Stimulated activated CD4-positive, alpha-beta T cell treated with anti-CD3 and anti-CD28 coated beads, Interleukin-12 subunit alpha, Interleukin-12 subunit beta, amount 100 ng/mL, for 24 hours (primary cell): ENCODE measurements at places on chromosomes 6 and 20.

GRCh38 chr6:125886914-125887313 lies 69.7 kb upstream of the HINT3 start:
- no peak for DNase-seq

DNA sequence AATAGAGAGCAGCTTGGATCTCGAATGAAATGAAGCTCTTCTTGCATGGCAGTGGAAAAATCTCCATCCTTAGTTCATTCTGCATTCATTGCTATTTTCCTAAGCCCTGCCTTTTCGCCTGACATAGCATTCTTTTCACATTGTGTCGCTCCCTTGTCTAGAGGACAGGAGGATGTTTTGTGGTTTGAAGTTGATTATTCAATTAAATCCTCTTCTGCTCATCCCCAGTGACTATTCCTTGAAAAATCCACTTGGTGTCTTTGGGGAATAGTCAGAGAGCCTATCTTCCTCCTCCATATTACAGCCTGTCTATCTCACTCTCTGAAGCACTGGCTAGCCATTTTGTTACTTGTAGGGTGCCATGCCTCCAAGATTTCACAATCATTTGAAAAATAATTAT lies 161.2 kb downstream of the KLHL32 start:
- DNase-seq: no peak

DNA sequence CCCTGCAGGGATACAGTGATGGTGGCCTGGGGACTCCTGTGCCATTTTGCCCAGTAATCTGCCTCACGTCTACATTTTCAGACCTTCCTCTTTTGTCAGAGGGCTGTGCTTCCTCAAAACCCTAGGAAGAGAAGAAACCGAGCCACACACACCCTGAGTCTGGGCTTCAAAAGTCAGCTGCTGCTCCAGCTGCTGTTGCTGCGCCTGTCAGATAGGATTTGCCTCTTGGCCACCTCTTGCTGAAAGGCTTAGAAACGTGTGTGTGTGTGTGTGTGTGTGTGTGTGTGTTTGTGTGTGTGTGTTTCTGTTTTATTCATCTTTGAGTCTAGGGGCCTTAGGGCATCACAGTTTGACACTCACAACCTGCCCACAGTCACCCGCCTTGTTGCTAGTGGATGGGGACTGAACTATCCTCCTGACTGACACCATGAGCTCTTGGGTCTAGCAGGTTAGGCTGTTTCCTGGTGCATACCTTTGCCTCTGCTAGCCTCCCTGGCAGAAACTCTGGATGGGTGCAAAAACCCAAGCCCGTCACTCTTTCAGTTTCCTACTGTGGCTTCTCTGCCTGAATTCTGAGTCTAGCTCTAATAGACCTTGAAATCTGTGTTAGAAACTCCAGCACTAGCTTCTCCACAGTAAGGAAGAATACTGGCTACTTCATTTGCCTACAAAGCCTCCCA lies 94.9 kb upstream of the CEP85L start:
- no peak for DNase-seq

- DNase-seq: no peak
Measured at GRCh38 chr20:5910186-5910585, 40.1 kb downstream of the TRMT6 start.

GRCh38 chr6:74551896-74552295 lies 654.0 kb downstream of the COL12A1 start:
- no peak for DNase-seq

GRCh38 chr6:134253681-134254080 lies 64.2 kb downstream of the SGK1 start:
- DNase-seq: no peak

DNA sequence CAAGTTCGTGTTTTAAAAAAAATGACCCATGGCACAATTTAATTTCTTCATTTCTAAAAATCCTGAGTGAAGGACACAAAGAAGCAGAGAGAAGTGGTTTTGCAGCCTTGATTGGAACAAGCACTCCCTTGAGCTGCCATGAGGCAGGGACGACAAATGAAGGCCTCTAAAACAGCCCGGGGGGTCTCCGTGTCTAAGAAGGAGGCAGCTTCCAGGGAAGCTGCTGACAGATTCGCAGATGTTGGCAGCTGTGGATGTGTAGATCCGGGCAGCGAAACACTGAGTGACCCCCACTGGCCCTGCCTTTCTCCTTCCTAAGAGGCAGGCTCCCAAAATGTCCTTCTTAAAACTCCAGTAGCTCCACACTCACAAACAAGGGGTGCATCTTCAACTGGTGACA lies 9.6 kb upstream of the LBP start:
- DNase-seq: no peak

DNA sequence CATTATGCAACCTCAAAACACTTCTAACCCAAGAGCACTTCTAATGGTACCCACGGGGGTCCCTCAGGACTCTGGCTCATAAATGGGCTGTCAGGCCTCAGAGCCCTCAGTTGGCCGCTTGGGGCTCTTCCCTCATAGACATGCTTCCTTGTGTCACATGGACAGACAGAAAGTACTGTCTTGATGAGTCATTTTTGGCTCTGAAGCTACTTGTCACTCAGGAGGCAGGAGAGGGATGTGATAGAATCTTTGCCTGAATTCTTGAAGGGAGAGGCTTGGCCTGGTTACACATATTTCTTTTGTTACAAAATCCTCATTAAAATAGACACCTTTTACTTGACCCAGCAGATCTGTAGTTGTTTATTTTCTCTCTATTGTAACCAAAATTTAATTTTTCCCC lies 15.1 kb upstream of the EDN1 start:
- DNase-seq: no peak

DNA sequence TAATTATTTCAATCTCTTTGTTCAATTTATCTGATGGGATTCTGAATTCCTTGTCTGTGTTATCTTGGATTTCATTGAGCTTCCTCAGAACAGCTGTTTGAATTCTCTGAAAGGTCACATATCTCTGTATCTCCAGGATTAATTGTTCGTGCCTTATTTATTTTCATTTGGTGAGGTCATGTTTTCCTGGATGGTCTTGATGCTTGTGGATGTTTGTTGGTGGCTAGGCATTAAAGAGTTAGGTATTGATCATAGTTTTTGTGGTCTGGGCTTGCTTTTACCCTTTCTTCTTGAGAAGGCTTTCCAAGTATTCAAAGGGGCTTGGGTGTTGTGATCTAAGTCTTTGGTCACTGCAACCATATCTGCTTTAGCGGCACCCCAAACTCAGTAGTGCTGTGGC lies 39.4 kb upstream of the SCP2D1 start:
- no peak for DNase-seq

- DNase-seq: no peak
Measured at GRCh38 chr6:76772951-76773350, 690.3 kb downstream of the HTR1B start.
